ENCODE measurements at places on chromosomes 1 and 21. TPM values are rescaled to one million over a fixed set of nuclear protein-coding genes. Genes with fewer than 3 reads are reported as not detected.

GRCh38 chr1:108691942-108692723 is at the start of gene PRPF38B:
TSS of gene PRPF38B (plus strand) at chr1:108692310. CDS start at chr1:108692592, 282 bp downstream.
- DNase-seq: peak; percentile 96

- DNase-seq: no peak
These were observed 59.7 kb downstream of the INKA2 start for GRCh38 chr1:111679541-111679940.

GRCh38 chr1:24201941-24202440 is 14.9 kb upstream of the IFNLR1 start:
- DNase-seq: peak; percentile 96

GRCh38 chr21:40792691-40793456 is 54.1 kb downstream of the DSCAM start:
- no peak for DNase-seq

- no peak for DNase-seq
These were observed 28.1 kb upstream of the KDM4A start for GRCh38 chr1:43621861-43622260.

DNA sequence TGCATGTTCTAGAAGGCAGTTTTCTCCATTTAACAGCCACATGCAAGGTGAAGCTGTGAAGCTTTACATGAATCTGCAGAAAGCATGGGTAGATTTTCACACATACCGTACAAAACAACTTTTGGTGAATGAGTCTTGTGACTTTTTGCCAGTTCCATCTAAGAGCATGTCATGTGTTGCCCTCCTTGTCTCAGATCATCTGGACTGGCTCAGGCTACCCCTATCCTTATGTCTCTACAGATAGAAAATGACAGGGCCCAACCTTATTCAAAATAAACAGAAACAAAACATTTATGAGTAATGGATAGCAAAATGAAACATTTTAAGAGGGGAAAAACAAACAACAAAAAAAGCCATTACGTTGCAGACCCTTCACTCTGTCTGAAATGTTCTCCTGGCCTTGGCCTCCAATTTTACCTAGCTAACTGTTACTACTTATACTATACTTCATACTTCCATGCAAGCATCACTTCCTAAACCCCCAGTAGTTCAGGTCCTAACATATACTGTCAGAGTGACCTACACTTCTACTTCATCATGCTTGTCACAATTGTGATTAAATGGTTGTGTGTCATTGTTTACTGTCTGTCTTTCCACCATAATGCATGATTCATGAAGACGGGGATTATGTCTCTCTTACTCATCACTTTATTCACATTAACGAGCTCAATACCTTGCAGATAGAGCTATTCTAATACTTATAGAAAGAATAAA is 39.0 kb downstream of the LRRC8C start:
- DNase-seq: no peak

GRCh38 chr1:156356875-156357534 is 12.0 kb upstream of the RHBG start:
- no peak for DNase-seq

DNA sequence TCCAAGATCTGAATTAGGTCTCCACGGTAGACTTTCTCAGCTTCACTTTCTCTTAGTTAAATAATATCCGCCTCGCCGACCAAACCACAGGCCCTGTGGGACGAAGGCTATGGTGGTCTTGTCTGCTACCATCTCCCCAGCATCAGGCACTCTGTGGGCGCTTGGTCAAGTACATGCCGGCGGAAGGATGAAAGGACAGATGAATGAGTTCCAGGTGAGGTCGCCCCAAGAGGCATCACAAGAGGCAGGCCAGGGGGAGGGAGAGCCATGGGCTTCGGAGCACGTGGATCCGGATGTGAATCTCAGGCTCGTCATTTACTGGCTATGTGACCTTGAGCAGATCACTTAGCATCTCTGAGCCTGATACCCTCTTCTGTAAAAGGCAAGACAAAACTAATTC is 33.5 kb downstream of the ECE1 start:
- DNase-seq: no peak

GRCh38 chr1:212214325-212214724 is 70.9 kb upstream of the PPP2R5A start:
- no peak for DNase-seq

GRCh38 chr1:234176000-234176399 is 197.3 kb upstream of the COA6 start:
- no peak for DNase-seq

RNF186 gene
- total RNA-seq: not detected

F13B gene
- total RNA-seq: not detected

CD101 gene
- total RNA-seq: 1.3 TPM

REG4 gene
- total RNA-seq: not detected

IL12RB2 gene
- 0.44 TPM for total RNA-seq

WDR64 gene
- not detected for total RNA-seq

MYOG gene
- not detected for total RNA-seq
